ENCODE measurements at places on chromosomes 1 and 21. TPM values are rescaled to one million over a fixed set of nuclear protein-coding genes. Genes with fewer than 3 reads are reported as not detected.
A peak's percentile ranks its signal among the peaks of the same experiment; 100 is the strongest.

- DNase-seq = no peak
Measured at GRCh38 chr1:4724695-4725250, 70.4 kb downstream of the AJAP1 start.

DNA sequence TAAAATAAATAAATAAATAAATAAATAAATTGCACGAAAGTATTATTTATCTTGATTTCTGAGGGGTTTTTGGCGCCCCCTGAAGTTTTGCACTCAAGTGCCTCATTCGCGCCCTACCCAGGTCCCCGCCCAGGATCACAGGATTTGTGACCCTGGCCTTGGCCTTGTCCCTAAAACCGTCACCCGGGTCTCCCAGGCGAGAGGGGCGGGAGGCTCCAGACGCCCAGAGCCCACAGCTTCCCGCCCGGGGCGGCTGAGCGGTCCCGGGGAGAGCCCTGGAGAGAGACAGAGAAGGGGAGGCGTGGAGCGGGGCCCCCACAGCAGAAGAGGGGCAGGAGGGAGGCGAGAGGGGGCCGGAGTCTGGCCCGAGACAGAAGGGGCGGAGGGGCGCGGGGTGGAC is 91.8 kb upstream of the CASZ1 start:
- DNase-seq = no peak

DNA sequence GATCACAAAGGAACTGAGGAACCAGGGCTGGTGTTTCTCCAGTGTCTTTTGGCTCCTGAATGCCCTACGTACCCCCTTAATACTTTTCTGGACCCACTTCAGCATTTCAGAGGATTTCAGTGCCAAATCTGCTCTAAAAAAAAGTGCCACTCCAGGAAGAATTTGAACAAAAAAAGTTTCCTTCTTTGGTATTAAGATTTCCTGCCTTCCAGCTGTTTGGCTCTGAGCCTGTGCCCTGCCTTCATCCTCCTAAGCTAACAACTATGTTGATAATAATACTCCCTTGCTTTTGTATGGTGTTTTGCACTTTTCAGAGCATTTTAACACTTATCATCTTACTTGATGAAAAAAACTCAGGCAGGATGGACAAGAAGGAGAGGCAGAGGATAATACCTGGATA is 11.0 kb upstream of the RIMS3 start:
- no peak for DNase-seq

DNA sequence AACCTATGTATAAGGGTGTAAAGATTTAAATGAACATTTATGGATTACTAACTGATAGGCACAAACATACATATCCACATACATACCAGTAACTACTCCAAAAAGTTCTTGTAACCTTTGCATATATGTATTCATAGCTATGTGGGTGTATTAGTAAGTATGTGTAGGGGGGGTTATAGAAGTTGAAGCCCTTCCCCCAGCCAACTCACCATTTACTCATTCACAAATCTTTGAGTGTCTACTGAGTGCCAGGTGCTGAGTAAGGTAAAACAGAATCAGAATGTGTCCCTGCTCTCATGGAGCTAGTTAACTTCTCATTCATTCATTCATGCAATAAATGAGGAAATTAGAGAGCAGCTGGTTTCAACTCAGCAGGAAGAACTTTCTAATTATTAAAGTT is 1.3 kb downstream of the C1orf146 start:
- DNase-seq = no peak

GRCh38 chr1:69982992-69983391 is 222.4 kb downstream of the LRRC40 start:
- DNase-seq = no peak

DNA sequence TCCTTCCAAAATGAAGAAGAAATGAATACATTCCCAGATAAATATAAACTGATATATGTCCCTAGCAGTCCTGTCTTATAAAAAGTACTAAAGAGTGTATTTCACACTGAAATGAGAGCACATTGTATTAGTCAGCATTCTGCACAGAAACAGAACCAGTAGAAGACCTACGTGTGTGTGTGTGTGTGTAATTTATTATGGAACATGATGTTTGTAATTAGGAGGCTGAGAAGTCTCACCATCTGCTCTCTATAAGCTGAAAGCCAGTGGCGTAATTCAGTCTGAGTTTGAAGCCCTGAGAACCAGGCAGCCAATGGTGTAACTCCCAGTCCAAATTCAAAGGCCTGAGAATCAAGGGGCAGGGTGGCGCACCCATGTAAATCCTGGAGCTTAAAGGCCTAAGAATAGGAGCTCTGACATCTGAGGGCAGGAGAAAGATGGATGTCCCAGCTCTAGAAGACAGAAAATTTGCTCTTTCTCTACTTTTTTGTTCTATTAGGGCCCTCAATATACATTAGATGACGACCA is 146.5 kb upstream of the LYPLAL1 start:
- DNase-seq = no peak

DNA sequence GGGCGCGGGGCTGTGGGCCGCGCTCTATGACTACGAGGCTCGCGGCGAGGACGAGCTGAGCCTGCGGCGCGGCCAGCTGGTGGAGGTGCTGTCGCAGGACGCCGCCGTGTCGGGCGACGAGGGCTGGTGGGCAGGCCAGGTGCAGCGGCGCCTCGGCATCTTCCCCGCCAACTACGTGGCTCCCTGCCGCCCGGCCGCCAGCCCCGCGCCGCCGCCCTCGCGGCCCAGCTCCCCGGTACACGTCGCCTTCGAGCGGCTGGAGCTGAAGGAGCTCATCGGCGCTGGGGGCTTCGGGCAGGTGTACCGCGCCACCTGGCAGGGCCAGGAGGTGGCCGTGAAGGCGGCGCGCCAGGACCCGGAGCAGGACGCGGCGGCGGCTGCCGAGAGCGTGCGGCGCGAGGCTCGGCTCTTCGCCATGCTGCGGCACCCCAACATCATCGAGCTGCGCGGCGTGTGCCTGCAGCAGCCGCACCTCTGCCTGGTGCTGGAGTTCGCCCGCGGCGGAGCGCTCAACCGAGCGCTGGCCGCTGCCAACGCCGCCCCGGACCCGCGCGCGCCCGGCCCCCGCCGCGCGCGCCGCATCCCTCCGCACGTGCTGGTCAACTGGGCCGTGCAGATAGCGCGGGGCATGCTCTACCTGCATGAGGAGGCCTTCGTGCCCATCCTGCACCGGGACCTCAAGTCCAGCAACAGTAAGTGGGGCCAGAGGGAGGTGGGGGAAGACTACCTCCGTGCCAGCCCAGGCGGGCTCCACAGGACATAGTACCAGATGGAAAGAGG is 808 bp downstream of the MAP3K21 start:
- no peak for DNase-seq

- DNase-seq = no peak
Measured at GRCh38 chr1:39995973-39996393, 41.0 kb downstream of the MFSD2A start.

DNA sequence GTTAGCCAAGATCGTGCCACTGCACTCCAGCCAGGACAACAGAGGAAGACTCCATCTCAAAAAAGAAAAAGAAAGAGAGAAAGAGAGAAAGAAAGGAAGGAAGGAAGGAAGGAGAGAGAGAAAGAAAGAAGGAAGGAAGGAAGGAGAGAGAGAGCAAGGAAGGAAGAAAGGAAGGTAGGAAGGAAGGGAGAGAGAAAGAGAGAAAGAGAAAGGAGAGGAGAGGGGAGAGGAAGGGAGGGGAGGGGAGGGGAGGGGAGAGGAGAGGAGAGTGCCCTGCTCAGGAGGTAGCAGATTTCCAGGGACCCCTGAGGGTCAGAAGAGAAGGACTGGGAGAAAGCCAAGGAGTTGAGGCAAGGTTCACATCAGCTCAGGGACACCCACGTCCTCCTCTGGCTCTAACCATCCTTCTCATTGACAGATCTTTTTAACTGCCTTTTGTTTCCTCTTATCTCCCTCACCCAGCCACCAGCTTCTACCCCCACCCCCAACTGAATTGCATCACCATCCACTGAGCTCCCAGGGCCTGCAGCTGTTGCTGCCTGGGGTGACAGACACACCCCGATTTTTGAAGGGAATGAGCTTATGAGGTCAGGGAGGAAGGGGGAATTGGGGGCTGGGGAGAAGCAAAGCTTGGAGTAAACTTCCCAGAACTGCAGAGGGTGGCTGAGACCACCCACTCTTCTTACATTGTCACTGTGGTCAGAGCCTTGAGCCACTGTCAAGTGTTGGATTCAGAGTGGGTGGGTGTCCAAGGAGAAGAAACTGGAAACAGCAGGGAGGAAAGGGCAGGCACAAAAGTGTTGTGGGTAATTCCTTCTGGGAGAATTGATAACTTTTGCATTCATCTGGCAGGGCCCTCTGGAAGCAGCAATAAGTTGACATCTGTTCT is 91.6 kb downstream of the GLUL start:
- no peak for DNase-seq

- DNase-seq = no peak
Measured at GRCh38 chr1:13762642-13763041, 62.7 kb downstream of the PRDM2 start.

GRCh38 chr1:206049293-206049692 is 3.7 kb upstream of the RHEX start:
- no peak for DNase-seq

DNA sequence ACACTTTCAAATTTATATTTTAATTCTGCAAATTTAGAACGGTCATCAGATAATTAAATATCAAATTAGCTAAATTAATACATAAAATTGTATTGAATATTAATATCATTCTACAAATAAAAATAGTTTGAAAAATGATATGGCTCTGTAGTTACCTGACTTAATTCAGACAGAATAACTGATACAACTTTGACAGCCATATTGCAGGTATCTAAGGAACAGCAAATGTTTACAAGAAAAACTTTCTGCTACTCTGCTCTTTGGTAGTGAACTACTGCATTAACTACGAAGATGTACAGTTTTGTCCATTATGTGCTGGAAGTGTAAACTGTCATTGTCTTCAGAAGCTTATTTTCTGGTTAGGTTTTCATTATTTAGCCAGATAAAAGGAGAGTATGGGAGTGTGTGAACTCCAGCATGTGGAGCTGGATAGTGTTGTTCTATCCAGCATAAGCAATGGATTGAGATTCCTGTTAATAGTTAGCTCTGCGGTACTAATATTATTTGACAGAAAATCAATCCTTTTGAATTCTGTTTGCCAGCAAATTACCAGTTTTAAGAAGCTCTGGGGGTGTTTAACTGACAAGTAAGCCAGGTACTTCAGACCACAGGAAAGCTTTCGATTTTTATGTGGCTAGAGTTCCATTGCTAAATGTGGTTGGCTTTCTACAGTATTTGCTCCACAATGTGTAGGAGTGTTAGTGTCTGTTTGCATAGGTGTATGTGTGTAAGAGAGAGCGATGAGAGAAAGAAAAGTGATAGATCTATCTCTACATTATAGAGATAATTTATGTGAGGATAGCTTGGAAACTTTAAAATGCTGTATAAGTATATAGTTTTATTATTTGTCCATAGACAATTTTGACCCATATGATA is 247.9 kb downstream of the GRIK1 start:
- DNase-seq = no peak

DNA sequence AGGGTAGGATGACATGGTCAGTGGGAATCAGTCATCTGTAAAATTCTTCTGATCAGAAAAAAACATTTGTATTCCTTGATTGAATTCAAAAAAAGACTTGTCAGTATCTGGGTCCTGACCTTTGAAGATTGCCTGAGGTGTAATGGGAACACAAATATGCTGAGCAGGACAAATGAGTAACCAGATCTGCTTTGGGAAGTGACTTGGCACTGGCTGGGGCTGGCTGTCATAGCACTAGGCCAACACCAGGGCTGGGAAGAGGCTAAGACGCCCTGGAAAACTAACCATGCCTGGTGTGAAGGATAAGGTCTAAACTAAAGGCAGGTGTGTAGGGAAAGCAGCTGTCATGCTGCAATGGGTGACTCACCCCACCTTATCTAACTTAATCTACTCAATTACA is 452.9 kb upstream of the BEND5 start:
- no peak for DNase-seq

DNA sequence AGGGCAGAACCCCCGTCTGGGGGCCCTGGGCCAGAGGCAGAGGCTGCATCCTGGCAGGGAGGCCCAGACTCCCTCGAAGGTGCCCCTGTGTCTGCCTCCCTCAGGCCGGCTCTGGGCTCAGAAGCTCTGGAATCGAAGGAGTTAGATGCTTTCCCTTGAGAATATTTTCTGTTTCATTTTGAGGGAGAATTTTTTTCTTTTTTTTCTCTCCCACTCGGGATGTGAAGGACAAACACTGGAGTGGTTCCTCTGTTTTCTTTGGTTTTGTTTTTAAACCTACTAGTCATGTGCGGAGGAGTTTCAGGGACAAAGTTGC is 44.7 kb downstream of the PRDM16 start:
- no peak for DNase-seq

DNA sequence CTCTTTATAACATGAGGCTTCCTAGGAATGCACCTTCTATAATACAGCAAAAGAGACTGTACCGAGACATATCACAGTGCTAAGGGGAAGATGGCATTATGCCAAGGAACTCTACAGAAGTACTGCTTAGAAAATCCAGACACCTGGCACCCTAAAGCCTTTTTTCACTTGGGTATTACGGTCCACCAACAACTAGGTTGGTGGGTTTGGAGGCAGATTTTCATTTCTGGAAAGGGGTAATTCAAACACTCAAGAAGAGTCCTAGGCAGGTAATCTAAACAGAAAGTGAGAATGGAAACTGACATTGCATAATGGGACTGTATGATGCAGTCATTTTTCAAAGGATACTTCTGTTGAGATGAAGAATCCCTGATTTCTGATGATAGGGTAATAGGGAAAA is 19.6 kb downstream of the SCMH1 start:
- no peak for DNase-seq

- no peak for DNase-seq
Measured at GRCh38 chr1:87134061-87134460, 194.6 kb upstream of the LMO4 start.

GRCh38 chr1:156616463-156616862 is 2.8 kb upstream of the HAPLN2 start:
- peak; percentile 85 for DNase-seq

GRCh38 chr1:209890641-209891330 is 47.2 kb upstream of the SYT14 start:
- DNase-seq = no peak

GRCh38 chr1:14103878-14104430 is 404.0 kb downstream of the PRDM2 start:
- DNase-seq = no peak

DNA sequence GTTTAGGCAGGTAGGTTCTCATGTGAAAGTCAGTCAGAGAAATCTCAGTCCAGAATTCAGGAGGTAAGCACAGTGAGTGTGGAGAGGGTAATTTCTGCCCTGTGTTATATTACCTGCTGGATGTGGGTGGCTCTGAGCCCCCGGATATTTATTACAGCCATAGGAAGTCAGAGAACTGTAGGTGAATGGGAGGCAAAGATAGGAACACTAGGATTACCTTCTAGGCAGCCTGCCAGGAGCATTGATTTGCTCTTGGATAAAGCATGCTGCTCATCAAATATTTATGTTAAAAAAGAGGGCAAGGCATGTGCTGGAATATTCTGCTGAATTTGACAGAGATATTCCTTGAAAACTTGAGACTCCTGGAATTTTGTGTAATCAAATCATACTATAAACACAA is 8.5 kb downstream of the GNG12 start:
- DNase-seq = no peak

- DNase-seq = no peak
Measured at GRCh38 chr1:2300004-2300771, 72.1 kb downstream of the SKI start.

GRCh38 chr1:11027316-11027715 is 14.9 kb downstream of the TARDBP start:
- no peak for DNase-seq

GRCh38 chr1:177913762-177914540 is 55.9 kb downstream of the SEC16B start:
- no peak for DNase-seq

NBPF6 gene
- not detected for polyA plus RNA-seq

EPHA10 gene
- polyA plus RNA-seq = 0.11 TPM

GJA4 gene
- 20.3 TPM for polyA plus RNA-seq

TOR3A gene
- polyA plus RNA-seq = 24.3 TPM

OR2G6 gene
- polyA plus RNA-seq = 0.03 TPM

PRAMEF12 gene
- polyA plus RNA-seq = not detected

NPPB gene
- not detected for polyA plus RNA-seq

Data from right renal cortex interstitium (tissue), 3 donors.